ENCODE measurements at places on chromosomes 4 and X. TPM values are rescaled to one million over a fixed set of nuclear protein-coding genes. Genes with fewer than 3 reads are reported as not detected.

DNA sequence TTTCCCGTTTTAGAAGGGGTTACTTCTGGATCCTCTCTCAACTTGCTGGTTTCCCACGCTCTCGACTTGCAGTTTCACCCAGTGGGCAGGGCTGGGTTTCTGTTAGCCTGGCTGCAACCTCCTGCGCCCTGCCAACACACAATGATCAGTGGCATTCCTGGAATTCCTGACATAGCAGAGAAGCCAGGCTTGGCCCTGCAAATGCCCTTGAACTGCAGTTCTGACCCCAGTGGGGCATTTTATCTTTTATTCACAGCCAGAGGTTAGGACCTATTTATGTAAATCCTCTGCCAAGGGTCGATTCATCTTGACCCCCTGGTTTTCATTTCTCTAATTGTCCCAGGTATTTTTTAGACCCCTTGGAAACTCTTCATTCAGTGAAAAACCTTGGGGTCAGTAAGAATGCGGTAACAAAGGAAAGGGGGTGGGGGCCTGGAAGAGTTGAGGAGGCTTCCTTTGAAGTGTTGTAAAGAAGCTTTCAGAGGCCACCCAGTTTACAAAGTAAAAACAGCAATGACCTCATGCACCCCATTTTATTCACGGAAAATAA is 217.6 kb downstream of the ZNF674 start:
- DNase-seq = peak; percentile 61

DNA sequence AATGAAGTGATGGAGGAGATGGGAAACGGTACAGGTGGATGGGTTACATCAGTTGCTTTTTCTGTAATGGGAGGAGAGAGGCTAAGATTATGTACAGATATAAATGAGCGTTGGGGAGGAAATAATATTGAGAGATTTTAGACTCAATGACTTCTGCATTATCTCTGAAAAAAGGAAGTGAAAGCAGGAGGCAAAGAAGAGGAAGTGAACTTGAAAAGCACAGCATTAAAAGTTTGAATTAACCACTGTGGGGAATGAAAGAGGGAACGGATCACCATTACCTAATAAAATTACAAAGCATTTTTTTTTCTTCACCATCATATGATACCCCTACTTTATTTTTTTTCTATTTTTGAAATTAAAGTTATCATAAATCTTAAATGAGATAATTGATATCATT is 1025.5 kb downstream of the RPA4 start:
- no peak for DNase-seq

GRCh38 chrX:107204068-107204605 is 2.1 kb downstream of the NUP62CL start:
- DNase-seq = no peak

GRCh38 chr4:126058596-126058995 is 743.8 kb downstream of the FAT4 start:
- DNase-seq = no peak

DNA sequence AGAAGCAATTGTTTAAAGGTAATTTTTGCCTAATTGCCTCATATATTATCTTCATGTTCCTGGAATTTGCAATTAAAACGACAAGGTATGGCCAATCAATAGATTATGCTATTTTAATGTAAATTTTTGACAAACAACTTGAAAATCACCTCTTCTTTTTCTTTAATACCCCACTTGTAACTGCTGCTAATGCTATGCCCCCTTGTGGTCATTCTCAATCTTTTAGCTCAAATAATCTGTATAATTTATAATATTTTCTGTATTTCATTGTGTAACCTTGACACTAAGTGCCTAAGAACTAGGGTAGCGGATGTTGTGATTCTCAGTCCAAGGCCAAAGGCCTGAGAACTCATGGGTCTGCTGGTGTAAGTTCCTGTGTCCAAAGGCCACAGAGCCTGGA is 831.7 kb upstream of the POU3F4 start:
- DNase-seq = no peak

DNA sequence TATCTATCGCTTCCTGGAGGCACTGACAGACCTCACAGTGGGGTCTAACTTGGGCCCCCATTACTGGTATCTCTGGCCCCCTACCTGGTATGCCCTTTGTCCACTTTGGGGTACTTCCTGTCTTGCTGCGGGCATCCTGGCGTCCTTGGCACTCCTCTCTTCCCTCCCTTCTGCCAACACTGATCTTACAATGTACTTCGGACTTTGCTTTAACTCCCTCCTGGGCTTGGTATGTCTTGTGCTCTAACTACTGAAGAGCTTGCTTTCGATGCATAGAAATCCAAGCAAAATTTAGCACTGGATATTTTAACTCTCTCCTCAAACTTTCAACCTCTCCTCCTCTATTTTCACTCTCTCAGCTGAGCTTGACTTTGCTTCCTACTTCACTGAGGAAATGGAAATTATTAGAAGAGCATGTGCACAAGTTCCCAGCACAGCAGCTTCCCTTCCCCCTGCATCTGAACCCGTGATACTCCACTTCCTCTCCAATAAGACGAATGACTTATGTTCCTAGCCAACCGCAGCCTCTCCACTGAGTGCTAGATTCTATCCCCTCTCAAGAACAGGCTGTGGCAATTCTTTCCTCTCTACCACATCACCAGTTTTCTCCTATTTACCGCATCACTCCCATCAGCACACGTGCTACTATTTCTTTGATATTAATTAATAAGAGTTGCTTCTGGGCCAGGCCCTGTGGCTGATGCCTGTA is 52.9 kb downstream of the SUPT20HL2 start:
- DNase-seq = no peak

DNA sequence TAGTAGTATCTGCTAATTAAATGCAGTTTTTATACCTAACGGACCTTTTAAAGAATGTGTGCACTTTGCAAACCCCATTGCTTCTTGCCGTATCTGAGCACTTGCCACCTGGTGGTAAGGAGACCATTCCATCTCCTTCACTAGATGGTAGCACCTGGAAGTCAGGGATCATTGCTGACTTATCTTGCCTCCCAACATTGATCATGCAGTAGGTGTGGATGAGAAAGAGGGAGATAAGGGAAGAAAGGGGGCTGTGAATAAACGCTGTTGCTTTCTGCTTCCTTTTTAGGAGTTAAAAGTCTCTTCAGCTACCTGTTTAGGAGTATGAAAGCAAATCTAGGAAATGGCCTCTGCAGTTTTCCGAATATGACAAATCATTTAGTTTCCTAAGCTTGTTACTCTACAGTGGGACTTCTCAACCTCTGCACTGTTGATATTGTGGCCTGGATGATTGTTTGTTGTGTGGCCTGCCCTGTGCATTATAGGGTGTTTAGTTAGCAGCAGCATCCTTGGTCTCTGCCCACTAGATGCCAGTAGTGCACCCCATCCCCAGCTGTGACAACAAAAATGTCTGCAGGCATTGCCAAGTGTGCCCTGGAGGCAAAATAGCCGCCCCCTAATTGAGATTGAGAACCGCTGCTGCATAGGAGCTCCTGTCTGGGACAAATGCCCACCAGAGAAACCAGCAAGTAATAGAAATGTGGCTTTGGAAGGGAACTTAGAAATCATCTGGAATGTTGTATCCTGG is 38.8 kb downstream of the GAB1 start:
- DNase-seq = no peak

DNA sequence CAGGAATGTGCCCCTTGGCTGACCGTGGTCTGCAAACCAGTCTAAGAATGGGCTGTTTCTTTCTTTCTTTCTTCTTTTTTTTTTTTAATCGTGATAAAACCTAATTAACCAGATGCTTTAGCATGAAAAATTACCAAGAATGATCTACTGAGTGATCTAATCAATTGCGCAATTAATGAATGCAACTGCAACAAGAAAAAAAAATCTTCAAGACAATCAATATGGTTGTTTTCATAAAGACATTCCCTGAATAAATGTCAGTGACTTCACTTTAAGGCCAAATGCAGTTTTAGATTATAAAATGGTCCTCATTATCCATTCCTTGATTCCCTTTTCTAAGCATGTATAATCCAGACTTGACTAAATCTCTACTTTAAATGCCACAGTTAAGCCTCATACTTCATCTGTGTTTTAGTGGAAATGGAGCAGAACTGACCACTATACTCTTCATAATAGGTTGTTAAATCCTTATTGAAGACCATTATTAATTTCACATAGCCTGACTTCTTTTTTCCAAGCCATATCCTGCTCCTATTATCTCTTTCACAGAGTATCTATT is 51.6 kb upstream of the SETD7 start:
- no peak for DNase-seq

- no peak for DNase-seq
These were observed 136.5 kb upstream of the CPEB2 start for GRCh38 chr4:14865804-14866203.

GRCh38 chr4:140049849-140050637 is 103.9 kb downstream of the MAML3 start:
- DNase-seq = no peak

GRCh38 chr4:146134761-146135445 is 40.6 kb upstream of the LSM6 start:
- no peak for DNase-seq

DNA sequence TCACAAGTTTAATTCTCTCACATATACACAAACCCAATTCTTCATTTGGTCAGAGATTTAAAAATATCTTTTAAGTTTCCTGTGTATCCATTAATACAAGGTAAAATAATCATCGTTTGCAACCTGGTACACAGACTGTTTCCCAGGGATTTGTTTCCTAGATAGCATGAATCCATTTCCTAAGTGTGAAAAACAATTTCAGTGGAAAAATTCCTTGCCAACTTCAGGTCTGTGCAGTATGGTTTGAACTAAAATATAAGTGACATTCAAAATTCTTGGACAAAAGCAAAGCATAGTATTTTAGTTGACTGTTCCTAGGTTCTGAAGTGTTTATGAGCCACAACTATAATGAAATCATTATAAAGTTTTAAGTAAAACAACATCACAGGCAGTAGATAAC is 24.4 kb downstream of the NAF1 start:
- no peak for DNase-seq

The SMR3A gene
- not detected for polyA plus RNA-seq

The AWAT2 gene
- polyA plus RNA-seq = not detected

The DCAF8L2 gene
- polyA plus RNA-seq = not detected

The MAGEB6B gene
- not detected for polyA plus RNA-seq

The CHIC1 gene
- 12.8 TPM for polyA plus RNA-seq

The C4orf17 gene
- polyA plus RNA-seq = 0.27 TPM

The IQCM gene
- not detected for polyA plus RNA-seq

The DBET gene
- not detected for polyA plus RNA-seq

The PCDH10 gene
- polyA plus RNA-seq = 5.4 TPM

The AMBN gene
- polyA plus RNA-seq = 1.7 TPM

All from renal cortex interstitium (tissue), 15 donors.